ENCODE measurements at places on chromosomes 3 and 15. TPM values are rescaled to one million over a fixed set of nuclear protein-coding genes. Genes with fewer than 3 reads are reported as not detected.

DNA sequence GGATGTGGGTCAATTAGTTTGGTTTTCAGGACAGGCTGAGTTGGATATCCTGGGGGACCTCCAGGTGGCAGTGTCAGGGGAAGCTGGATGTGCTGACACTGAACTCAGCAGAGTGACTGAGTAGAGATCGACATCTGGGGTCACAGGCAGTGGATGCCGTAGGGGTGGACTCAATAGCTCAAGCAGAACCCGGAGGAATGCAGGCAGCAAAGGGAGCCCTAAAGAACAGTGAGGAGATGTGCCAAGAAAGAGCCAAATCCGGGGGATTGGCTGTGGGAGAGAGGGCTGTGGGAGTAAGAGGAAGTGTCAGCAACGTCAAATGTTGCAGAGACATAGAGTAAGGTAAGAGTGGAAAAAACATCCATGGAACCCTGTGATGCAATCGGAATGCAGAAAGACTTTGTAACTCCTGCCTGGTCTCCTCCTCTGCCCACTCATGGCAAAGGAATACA lies 11.6 kb downstream of the CCR5AS start:
- DNase-seq = no peak

GRCh38 chr15:81014446-81015093 lies 13.8 kb downstream of the TLNRD1 start:
- DNase-seq = no peak

- no peak for DNase-seq
Measured at GRCh38 chr3:131053043-131053859, 26.6 kb downstream of the NEK11 start.

GRCh38 chr3:150495149-150495548 lies 51.1 kb downstream of the SERP1 start:
- DNase-seq = no peak

GRCh38 chr15:81155375-81156218 lies 21.5 kb downstream of the CFAP161 start:
- peak; percentile 33 for DNase-seq

- no peak for DNase-seq
Measured at GRCh38 chr3:179269152-179269707, 18.3 kb upstream of the KCNMB3 start.

- no peak for DNase-seq
Measured at GRCh38 chr3:43468133-43468532, 153.7 kb downstream of the ANO10 start.

DNA sequence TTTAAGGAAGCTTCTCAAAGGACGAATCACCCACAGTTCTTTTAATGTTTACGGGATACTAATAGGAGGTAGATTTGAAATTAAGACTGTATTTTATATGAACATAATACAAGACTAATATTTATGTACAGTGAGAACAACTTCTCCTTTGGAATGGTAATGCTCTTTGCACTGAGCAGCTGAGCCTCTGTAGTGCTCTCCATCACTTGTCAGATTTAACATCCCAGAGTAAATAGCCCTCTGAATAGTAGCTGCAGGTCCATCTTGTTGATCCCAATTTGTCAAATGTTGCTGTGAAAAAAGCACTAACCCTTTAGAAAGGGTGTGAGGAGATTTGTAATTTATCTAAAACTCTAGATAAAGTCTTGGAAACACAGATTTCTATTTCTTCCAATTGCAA lies 351.4 kb upstream of the KCNMB2 start:
- DNase-seq = no peak

- no peak for DNase-seq
Measured at GRCh38 chr3:127791221-127791913, 30.9 kb downstream of the MGLL start.

DNA sequence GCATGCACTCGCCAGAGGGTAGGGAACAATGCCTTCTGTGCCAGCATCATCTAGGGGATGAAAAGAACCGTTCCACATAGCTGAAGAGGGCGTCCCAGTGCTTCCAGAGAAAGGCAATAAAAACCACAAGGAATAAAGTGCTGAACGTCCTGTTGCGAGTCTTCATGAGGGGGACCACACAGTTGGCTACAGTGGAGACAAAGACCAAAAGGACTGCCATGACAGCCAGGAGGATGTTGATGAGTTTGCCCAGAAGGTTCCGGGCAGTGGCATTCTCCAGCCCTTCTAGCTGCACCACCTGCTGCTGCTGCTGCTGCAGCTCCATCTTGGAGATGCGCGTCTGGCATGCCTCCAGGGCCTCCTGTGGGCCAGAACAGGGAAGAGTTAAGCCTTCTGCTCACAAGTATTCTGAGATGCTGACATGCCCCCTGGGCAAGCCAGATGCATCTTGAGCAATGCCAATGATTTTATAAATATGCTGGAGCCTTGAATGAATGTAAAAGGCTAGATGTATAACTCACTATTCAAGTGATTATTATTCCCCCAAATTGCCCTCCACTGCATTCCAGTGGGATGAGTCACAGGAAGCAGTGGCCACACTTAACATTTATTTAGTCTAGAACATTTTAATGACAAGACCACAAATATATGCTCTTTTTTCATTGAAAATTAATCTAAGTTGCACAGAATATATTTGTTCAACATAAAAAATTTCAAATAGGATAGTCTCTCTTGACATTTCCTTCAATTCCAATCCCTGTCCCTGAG lies 45.1 kb upstream of the PLXND1 start:
- DNase-seq = no peak

Gene LTF
- 0.83 TPM for total RNA-seq

Gene SEMA5B
- total RNA-seq = 1.7 TPM

Gene ZBBX
- total RNA-seq = not detected

Gene VGLL3
- 39.2 TPM for total RNA-seq

Gene BFSP2
- not detected for total RNA-seq

Data from mucosa of gallbladder (tissue), 1 donor.